ENCODE measurements at places on chromosomes 3 and 15. TPM values are rescaled to one million over a fixed set of nuclear protein-coding genes. Genes with fewer than 3 reads are reported as not detected.

Gene RPP25
- total RNA-seq: 7.4 TPM

Gene CFAP20DC
- total RNA-seq: 1.00 TPM

Gene AHSG
- not detected for total RNA-seq

Gene CAND2
- 1.0 TPM for total RNA-seq

Gene IGSF11
- total RNA-seq: not detected

Gene KCNMB3
- total RNA-seq: 0.71 TPM

Gene TICRR
- total RNA-seq: 14.0 TPM

DNA sequence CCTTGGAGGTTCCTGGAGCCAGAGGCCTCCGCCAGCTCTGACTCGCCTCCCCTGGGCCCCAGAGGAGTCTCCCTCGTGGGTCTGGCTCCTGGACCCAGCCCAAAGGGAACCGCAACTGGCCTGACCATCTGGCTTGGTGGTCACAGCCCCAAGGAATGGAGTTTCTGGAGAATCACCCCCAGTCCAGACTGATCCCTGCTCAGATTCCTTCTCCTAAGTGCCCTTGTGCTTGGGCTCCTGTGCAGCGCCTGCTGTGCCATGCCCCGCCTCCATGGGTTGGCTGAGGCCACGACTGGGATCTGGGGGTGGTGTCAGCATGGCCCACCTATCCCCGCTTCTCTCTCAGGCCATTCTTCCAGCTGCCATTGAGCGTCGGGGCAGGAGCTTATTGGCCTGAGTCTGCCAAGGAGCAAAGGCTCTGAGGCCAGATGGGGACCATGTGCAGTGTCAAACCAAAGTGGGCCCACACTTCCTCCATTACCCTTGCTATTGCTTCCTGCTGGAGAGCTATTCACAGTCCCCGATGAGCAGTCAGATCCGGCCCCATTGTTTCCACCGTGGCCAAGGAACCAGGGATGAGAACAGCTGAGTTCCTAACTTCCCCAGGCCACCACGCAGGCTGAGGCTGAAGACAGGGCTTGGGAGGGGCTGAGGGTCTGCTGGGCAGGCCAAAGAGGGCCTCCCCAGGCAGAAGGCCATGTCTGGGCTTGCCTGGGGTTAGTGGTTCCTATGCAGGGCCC, 19.0 kb downstream of the CSPG4 start:
- DNase-seq: no peak

GRCh38 chr15:73957785-73958184, 31.5 kb downstream of the LOXL1 start:
- no peak for DNase-seq

GRCh38 chr3:141294848-141295247, 63.2 kb downstream of the PXYLP1 start:
- no peak for DNase-seq

DNA sequence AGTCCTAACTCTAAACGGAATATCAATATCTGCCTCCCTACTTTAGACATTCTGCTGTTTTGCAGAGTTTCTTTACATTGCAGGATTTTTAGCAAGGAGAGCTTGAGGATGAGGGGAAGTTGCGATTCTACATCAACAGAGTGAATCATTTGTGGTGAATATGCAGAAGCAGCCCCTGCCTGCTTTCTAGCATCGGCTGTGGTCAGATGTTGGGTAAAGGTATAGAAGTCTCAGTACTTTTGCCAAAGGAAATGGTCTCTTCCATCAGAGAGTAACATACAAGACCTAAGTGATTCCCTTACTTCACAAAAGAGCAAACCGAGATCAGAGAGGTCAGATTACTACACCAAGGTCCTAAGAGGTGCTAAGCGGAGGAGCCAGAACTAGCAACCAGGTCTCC, 15.2 kb downstream of the ST3GAL6 start:
- no peak for DNase-seq

- DNase-seq: no peak
Measured at GRCh38 chr15:78950902-78951840, 6.3 kb upstream of the CTSH start.

GRCh38 chr3:47020311-47020710, 40.8 kb downstream of the NBEAL2 start:
- DNase-seq: no peak

DNA sequence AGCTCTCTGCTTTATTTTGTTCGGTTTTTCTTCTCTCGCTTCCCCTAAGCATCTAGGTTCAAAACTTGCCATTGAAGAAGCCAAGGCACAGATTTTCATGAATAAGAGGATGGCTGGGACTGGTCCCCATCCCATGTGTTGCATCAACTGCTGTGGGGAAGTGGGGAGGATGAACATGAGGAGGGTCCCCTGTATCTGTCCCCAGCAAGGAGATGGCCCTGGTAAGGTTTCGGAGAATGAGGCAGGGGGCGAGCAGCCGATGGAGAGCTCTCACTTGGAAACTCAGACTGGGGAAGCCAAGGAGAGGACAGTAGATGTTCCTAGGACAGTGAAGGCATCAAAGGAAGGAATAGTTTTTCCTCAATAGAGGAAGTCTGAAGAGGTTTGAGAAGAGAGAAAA, 142.0 kb upstream of the ATP2B2 start:
- no peak for DNase-seq

GRCh38 chr15:40042791-40043320, 3.9 kb upstream of the SRP14 start:
- DNase-seq: no peak

- DNase-seq: no peak
Measured at GRCh38 chr15:73237910-73238309, 130.8 kb downstream of the HCN4 start.

- DNase-seq: no peak
Measured at GRCh38 chr15:43508991-43509659, 8.3 kb upstream of the MAP1A start.

DNA sequence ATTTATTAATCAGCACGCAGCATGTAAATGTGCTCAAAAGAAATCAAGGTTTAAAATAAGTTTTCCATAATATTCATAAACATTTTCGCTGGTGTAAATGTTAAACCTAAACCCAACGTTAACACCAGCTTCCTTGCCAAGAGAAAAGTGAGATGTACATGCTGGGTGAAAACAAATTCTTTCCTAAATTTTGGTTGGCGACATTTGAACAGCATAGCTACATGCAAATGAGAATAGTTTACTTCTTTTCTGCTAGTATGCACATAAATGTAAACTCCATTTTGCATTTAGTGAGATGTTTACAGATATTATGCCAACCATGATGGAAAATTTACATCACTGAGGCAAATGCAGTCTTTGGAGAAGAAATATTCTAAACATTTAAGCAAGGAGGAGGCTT, 182.2 kb downstream of the GAP43 start:
- DNase-seq: no peak

GRCh38 chr3:25540273-25540672, 112.2 kb downstream of the RARB start:
- DNase-seq: no peak

- no peak for DNase-seq
Measured at GRCh38 chr15:67070892-67071664, 5.7 kb downstream of the SMAD3 start.

DNA sequence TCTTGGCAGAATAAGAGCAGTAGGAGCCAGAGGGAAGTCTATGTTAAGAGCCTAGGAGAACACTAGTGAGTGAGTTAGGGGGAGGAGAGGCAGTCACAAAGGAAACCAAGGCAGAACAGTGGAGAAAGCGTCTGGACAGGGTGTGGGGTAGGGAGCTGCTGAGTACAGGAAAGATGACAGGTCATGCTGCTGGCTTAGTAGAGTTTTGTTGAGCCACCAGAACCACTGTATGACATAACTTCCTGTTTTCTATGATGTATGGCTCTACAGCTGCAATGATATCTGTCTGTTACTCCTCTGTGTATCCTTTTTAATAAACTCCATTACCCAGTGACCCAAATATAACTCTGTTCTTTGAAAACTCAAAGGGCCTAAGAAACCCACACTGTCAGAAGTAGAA, 10.6 kb upstream of the STT3B start:
- no peak for DNase-seq

DNA sequence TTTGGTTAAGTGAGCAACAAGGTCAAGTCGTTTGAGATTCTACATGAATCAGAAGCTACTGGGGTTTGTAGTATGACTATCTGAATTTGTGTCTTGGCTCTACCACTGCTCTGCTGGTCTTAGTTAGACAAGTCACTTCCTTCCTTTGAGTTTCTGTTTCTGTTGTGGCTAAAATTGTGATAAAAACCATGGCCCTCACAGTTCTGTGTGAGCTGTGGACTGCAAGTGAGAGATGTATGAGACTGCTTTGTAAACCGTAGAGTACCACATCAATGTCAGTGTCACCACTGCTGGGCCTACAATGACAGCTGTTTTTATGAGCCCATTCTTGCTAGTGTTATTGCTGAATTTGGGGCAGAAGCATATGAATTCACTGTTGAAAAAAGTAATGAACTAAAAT, 32.7 kb downstream of the RARB start:
- no peak for DNase-seq
